Aorta (tissue), 5 donors: ENCODE measurements at places on chromosomes 5 and 9. TPM values are rescaled to one million over a fixed set of nuclear protein-coding genes. Genes with fewer than 3 reads are reported as not detected.
A peak's percentile ranks its signal among the peaks of the same experiment; 100 is the strongest.

DNA sequence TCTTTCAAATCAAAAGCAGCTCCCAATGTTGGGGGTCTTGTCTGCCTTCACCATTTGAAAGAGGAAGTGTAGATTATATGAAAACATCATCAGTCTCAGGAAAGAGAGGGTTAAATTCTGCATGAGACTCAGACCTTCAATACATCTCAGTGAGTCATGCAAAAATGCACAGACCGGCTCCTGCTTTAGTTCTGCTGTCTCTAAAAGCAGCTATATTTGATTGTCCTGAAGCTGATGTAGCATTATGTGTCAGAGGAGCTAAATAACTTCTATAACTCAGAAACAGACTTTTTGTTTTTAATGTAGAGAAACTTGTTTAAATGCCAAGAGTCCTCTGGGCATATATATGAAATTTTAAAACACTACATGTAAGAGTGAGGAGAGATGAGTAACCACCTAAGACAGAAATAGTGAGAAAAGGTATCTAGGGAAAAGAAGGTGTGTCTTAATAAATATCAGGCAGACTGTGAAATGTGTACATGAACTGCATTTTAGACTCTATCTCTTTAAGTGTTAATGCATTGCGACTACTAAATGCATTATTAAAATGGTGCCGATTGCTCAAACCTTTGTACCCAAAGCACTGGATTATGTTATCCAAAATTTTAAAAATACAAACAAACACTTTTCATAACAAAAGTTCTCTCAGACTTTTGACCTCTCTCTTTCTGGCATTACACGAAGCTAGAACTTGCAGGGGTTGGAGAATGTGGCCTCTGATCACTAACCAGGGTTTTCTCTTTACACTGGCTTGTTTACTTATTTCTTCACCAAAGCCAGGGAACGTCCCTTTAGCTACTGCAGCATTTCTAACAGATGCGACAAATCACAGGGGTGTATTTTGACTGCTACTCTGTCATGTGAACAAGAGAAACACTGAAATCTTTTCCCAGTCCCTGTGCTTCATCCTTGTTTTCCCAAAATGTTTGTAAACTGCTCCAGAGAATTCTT, 302.3 kb downstream of the ARL15 start:
- H3K36me3 ChIP-seq, result no peaks in the 10 kb centered on the region
- no peak overlapping the region for H3K27ac ChIP-seq
- no peaks in the 10 kb centered on the region for H3K4me1 ChIP-seq
- DNase-seq, result no peak

GRCh38 chr9:12274577-12274976, 418.6 kb upstream of the TYRP1 start:
- H3K27ac ChIP-seq, result no peak overlapping the region
- no peak for DNase-seq
- H3K4me3 ChIP-seq, result no peak overlapping the region

DNA sequence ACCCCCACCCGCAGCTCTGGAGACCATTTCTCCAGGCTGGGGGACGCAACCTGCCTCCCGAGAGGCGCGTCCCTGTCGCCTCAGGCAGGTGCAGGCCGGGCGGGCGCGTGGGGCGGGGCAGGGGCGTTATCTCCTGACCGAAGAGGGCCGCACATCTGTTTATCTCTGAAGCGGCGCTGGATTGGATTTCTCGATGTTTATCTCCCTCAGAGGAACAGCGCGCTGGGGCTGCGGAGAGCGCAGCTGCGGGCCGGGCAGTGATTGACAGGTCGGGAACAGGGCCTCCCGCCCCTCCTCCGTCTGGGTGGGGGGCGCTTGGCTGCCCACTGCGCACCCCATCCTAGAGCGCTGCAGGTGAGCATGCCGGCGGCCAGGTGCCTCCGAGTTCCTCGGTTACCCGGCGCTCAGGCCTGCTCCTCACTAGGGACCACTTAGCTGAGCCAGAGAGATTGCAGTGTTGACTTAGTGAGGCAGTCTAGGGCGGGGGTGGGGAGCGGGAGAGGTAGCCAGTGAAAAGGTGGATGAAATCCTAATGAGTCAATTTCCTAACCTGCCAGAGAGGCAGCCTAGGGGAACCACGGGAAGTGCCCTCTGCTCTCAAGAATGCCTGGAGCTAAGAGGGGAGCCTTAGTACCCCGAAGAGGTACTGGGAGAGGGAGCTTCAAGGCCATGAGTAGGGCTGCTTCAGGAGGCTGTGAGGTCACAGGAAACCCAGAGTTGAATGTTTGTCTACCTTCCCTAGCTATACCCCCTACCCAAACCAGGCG, 39.6 kb upstream of the TIFAB start:
- DNase-seq, result no peak
- no peaks in the 10 kb centered on the region for H3K4me1 ChIP-seq
- H3K27ac ChIP-seq, result no peak overlapping the region

DNA sequence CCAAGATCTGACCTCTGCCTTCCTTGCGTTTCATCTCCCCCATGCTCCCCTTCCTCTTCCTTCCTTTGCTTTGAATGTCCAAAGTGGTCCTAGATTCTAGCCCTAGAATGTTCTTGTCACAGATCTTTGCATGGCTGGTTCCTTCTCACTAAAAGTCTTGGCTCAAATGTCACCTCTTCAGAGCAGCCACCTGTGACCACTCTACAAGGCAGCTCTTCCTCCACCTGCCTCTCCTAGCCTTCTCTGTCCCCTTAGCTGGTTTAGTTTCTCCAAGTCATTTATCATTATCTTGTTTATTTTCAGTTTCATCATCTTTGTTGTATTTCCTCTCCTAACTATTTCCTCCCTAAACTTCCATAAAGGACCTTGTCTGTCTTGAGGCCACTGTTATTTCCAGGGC, 7.1 kb upstream of the OCLN start:
- no peaks in the 10 kb centered on the region for H3K4me1 ChIP-seq
- no peaks in the 10 kb centered on the region for H3K27me3 ChIP-seq
- H3K4me3 ChIP-seq, result no peak overlapping the region
- H3K36me3 ChIP-seq, result no peaks in the 10 kb centered on the region
- no peak overlapping the region for H3K27ac ChIP-seq
- no peak for DNase-seq

GRCh38 chr9:107786561-107786960, 297.0 kb upstream of the KLF4 start:
- no peak overlapping the region for H3K4me3 ChIP-seq
- no peaks in the 10 kb centered on the region for H3K27me3 ChIP-seq
- H3K4me1 ChIP-seq, result no peaks in the 10 kb centered on the region
- no peak overlapping the region for H3K27ac ChIP-seq

DNA sequence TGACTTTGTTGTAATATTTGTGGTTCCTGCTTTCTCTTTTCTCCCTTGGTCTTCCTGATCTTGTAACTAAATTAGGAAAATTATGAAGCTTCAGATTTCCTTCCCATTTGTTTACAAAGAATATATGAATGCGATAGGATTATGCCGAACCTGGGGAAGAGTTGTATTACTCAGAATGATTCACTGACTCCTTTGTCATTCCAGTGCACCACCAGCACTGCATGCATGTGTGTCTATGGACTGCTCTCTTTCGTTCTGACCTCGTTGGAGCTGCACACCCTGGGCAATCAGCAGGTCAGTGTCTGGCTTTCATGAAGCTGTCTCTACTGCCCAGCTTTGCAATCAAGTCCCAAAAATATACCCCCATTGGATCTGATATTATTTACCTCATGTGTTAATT, 25.5 kb downstream of the NUP188 start:
- H3K4me1 ChIP-seq, result no peaks in the 10 kb centered on the region
- H3K36me3 ChIP-seq, result peaks cover 7% of the 10 kb centered on the region
- no peak overlapping the region for H3K27ac ChIP-seq
- DNase-seq, result no peak

- H3K27me3 ChIP-seq, result no peaks in the 10 kb centered on the region
- no peaks in the 10 kb centered on the region for H3K36me3 ChIP-seq
- peaks cover 3% of the 10 kb centered on the region for H3K4me1 ChIP-seq
Measured at GRCh38 chr5:139105621-139106071, 92.5 kb downstream of the SIL1 start.

GRCh38 chr5:7970816-7971215, 101.9 kb downstream of the MTRR start:
- H3K27ac ChIP-seq, result no peak overlapping the region
- no peak for DNase-seq
- no peaks in the 10 kb centered on the region for H3K4me1 ChIP-seq
- no peaks in the 10 kb centered on the region for H3K27me3 ChIP-seq
- no peaks in the 10 kb centered on the region for H3K36me3 ChIP-seq
- no peak overlapping the region for H3K4me3 ChIP-seq

- H3K36me3 ChIP-seq, result no peaks in the 10 kb centered on the region
- peak; percentile 25 for DNase-seq
- no peak overlapping the region for H3K4me3 ChIP-seq
- H3K27ac ChIP-seq, result no peak overlapping the region
- H3K4me1 ChIP-seq, result no peaks in the 10 kb centered on the region
Measured at GRCh38 chr9:123421186-123421585, 65.2 kb downstream of the CRB2 start.

DNA sequence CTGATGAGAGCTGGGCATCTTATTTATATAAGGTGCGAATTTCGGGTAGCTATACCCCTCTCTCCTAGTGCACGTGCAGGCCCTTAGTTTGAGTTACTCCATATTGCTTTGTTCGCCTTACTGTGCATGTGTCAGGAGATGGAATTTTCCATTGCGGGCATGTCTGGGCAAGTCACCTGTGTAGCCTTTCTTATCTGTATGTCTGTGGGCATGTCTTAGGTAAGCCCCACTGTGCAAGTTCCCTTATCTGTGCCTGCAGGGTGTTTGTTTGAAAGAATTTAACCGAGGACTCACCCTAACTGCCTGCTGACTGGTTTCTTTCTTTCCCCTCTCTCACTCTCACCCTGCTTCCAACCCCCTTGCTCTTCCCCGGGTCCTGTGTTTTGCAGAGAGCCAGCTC, 140.7 kb upstream of the RANBP3L start:
- no peak overlapping the region for H3K4me3 ChIP-seq
- H3K27ac ChIP-seq, result no peak overlapping the region
- no peak for DNase-seq
- H3K4me1 ChIP-seq, result no peaks in the 10 kb centered on the region
- H3K27me3 ChIP-seq, result no peaks in the 10 kb centered on the region
- H3K36me3 ChIP-seq, result no peaks in the 10 kb centered on the region

DNA sequence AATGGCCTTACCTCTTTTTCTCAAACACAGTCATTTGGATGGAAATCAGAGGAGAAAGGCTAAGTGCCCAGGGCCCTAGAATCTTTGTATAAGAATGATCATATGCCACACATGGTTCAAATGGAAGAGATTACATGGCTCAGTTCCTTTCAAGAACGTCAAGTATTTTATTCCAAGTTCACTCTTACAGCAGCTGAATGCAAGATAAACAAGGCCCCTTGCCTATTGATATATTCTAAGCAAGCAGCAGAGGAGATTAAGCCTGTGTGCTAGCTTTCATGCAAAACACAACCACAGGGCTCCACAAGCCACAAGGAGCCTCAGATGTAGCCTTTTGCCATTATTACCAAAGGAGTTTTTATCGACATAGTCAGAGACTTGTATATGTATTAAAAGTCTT, 55.3 kb upstream of the SLCO6A1 start:
- H3K27ac ChIP-seq, result no peak overlapping the region
- H3K4me1 ChIP-seq, result no peaks in the 10 kb centered on the region
- H3K4me3 ChIP-seq, result no peak overlapping the region
- DNase-seq, result no peak

GRCh38 chr5:62581836-62582597, 3.4 kb downstream of the LRRC70 start:
- no peak for DNase-seq
- H3K27ac ChIP-seq, result no peak overlapping the region
- no peaks in the 10 kb centered on the region for H3K4me1 ChIP-seq
- no peak overlapping the region for H3K4me3 ChIP-seq

- no peak overlapping the region for H3K27ac ChIP-seq
- no peak overlapping the region for H3K4me3 ChIP-seq
Measured at GRCh38 chr9:98719055-98719454, 10.3 kb upstream of the GABBR2 start.

GRCh38 chr9:133693116-133693515, 45.0 kb downstream of the SARDH start:
- no peak overlapping the region for H3K4me3 ChIP-seq
- no peaks in the 10 kb centered on the region for H3K4me1 ChIP-seq
- H3K27me3 ChIP-seq, result no peaks in the 10 kb centered on the region
- H3K27ac ChIP-seq, result no peak overlapping the region

GRCh38 chr9:122053064-122053463, 40.0 kb downstream of the TTLL11 start:
- H3K27me3 ChIP-seq, result no peaks in the 10 kb centered on the region
- H3K27ac ChIP-seq, result no peak overlapping the region
- H3K4me1 ChIP-seq, result peaks cover 4% of the 10 kb centered on the region
- H3K36me3 ChIP-seq, result no peaks in the 10 kb centered on the region

DNA sequence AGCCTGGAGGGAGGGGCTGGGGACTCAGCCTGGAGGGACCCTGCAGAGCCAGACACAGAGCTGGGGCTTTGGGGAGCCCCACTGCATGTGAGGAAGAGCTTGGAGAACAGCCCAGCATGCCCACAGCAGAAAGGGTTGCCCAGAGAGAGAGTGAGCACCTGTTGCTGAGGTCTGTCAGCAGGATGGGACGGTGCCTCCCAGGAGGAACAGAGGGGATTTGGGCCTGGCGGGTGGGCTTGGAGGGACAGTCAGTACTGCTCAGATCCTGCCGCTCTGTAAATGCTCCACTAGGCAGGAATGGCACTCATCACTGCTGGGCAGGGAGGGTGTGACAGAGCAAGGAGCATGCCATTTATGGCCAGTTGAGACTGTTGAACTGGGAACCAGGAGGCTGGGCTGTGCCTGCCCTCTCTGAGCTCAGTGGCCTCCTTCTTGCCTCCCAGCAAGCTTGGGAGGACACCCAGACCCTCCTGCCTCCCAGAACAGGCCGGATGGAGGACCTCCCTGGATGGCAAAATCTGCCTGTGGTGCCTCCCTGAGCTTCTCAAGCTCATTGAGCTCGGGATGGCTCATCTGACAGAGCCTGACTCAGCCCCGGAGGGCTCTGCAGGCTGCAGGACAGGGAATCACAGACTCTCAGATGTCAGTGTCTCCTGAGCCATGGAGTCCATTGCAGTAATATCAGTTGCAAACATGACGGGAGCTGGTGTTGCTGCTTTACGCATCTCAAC, 786 bp upstream of the HRCT1 start:
- no peak for DNase-seq
- no peaks in the 10 kb centered on the region for H3K36me3 ChIP-seq
- H3K4me3 ChIP-seq, result no peak overlapping the region

GRCh38 chr5:87598460-87598859, 185.7 kb upstream of the CCNH start:
- no peaks in the 10 kb centered on the region for H3K4me1 ChIP-seq
- no peak overlapping the region for H3K27ac ChIP-seq
- H3K4me3 ChIP-seq, result no peak overlapping the region
- no peaks in the 10 kb centered on the region for H3K36me3 ChIP-seq

- no peaks in the 10 kb centered on the region for H3K27me3 ChIP-seq
- no peak for DNase-seq
- no peaks in the 10 kb centered on the region for H3K4me1 ChIP-seq
- H3K4me3 ChIP-seq, result no peak overlapping the region
Measured at GRCh38 chr5:151449839-151450238, 2.4 kb downstream of the SLC36A1 start.

- no peaks in the 10 kb centered on the region for H3K4me1 ChIP-seq
- H3K27ac ChIP-seq, result no peak overlapping the region
- H3K36me3 ChIP-seq, result no peaks in the 10 kb centered on the region
- no peaks in the 10 kb centered on the region for H3K27me3 ChIP-seq
Measured at GRCh38 chr9:128714586-128715435, 9.1 kb downstream of the ZDHHC12 start.

FSTL4 gene
- 0.42 TPM for total RNA-seq

RLN1 gene
- total RNA-seq, result not detected

STKLD1 gene
- total RNA-seq, result 1.4 TPM

ADAM19 gene
- 42.8 TPM for total RNA-seq

SIT1 gene
- total RNA-seq, result 1.3 TPM

GABRA1 gene
- not detected for total RNA-seq

PCDHA11 gene
- 0.19 TPM for total RNA-seq

ARSB gene
- 17.2 TPM for total RNA-seq

IFNA21 gene
- total RNA-seq, result not detected

HAPLN1 gene
- total RNA-seq, result 3.5 TPM

EGFLAM gene
- 13.5 TPM for total RNA-seq

ASTN2 gene
- total RNA-seq, result 7.2 TPM

RAI14 gene
- total RNA-seq, result 99.8 TPM
